SJCRH30 (cell line): ENCODE measurements at places on chromosomes 3 and 15. TPM values are rescaled to one million over a fixed set of nuclear protein-coding genes. Genes with fewer than 3 reads are reported as not detected.

Gene DPPA4
- not detected in 2 replicates for total RNA-seq

Gene TP63
- 0.71 and 1.1 TPM in 2 replicates for total RNA-seq

Gene ZNF774
- total RNA-seq, result 1.1 and 1.8 TPM in 2 replicates

Gene PLSCR2
- not detected in 2 replicates for total RNA-seq

Gene RPL29
- total RNA-seq, result 1,784 and 1,861 TPM in 2 replicates

Gene SLC7A14
- not detected in 2 replicates for total RNA-seq

Gene EPHA3
- 0.94 and 1.1 TPM in 2 replicates for total RNA-seq

Gene SH3GL3
- not detected in 2 replicates for total RNA-seq

Gene ALDH1A3
- total RNA-seq, result 148 and 154 TPM in 2 replicates

Gene UACA
- 30.3 and 47.1 TPM in 2 replicates for total RNA-seq

Gene IL5RA
- total RNA-seq, result not detected in 2 replicates

Gene CFAP100
- total RNA-seq, result not detected in 2 replicates

Gene NANOGP8
- not detected in 2 replicates for total RNA-seq

Gene FOXL2
- 0.42 and 0.89 TPM in 2 replicates for total RNA-seq

Gene KNG1
- total RNA-seq, result not detected in 2 replicates

Gene LRRC31
- not detected in 2 replicates for total RNA-seq

Gene FANCD2OS
- total RNA-seq, result not detected in 2 replicates

Gene LRRC49
- total RNA-seq, result 12.6 and 21.1 TPM in 2 replicates

Gene TRIP4
- total RNA-seq, result 7.0 and 8.8 TPM in 2 replicates

Gene CCR2
- not detected in 2 replicates for total RNA-seq

DNA sequence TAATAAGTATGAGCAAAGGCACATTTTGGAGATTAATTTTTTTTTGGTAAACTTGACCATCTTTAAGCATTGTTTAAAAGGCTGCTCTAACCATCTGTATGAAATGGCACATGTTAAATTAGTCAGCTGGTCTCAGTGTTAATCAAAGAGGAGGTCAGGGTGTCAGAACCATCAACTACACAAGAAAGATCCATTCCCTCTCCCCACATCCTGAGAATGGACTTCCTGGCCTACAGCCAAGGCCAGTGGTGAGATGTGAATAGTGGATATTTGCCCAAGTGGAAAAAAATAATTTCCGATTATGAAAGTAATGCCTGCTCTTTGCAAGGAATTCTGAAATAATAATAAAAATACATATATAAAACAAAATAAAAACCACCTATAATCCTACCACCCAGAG, 641.7 kb downstream of the NR2F2 start:
- DNase-seq, result no peak

DNA sequence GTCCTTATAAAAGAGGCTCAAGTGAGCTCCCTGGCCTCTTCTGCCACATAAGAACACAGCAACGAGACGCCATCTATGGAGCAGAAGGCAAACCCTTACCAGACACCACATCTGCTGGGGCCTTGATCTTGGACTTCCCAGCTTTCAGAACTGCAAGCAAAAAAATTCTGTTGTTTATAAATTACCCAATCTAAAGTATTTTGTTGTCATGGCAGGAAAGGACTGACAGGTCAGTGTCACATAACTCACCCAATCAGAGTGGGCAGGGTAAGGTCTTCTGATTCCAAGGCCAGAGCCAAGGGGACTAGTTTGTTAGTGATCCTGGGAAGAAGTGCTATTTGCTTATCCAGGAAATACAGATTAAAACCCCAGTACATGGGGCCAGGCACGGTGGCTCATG, 98.9 kb downstream of the HMG20A start:
- no peak for DNase-seq

GRCh38 chr3:155517903-155518302, 224.4 kb upstream of the STRIT1 start:
- no peak for DNase-seq

- no peak for DNase-seq
Observed at GRCh38 chr15:75342221-75342620, 4.6 kb upstream of the NEIL1 start.

DNA sequence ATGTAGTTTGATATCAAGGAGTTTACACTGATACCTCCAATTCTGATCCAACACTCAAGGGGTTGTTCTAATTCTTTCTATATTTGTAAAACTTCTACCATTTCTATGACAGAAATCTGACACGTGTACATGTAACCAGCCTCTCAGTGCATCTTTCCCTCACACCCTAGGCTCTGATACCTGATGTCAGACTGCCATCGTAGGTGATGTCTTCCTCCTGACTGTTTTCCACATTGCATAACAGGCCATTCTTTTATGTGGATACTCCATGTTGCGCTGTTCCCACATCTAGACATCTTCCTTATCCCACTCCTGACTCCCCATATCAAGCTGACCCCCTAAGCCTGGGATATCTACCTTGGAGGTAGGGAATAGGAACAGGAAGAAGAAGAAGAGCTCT, 159.1 kb downstream of the FNDC3B start:
- no peak for DNase-seq

DNA sequence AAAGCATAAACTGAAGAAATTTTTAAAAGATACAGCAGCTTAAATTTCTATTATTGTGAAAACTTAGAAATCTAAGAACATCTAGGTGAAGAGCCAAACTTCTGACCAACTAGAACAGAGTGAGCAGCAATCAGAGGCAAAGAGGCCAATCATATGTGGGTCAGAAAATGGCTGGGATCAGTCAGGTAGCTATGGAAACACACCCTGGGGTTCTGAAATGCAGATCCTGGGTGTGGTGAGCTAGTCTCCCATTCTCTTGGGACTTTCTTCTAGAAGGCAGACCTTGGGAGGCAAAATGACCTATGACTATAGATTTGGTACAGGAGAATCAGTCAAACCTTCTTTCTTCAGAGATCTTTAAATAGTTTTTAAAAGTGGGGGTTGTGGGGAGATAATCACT, 385.8 kb downstream of the TBC1D5 start:
- no peak for DNase-seq

DNA sequence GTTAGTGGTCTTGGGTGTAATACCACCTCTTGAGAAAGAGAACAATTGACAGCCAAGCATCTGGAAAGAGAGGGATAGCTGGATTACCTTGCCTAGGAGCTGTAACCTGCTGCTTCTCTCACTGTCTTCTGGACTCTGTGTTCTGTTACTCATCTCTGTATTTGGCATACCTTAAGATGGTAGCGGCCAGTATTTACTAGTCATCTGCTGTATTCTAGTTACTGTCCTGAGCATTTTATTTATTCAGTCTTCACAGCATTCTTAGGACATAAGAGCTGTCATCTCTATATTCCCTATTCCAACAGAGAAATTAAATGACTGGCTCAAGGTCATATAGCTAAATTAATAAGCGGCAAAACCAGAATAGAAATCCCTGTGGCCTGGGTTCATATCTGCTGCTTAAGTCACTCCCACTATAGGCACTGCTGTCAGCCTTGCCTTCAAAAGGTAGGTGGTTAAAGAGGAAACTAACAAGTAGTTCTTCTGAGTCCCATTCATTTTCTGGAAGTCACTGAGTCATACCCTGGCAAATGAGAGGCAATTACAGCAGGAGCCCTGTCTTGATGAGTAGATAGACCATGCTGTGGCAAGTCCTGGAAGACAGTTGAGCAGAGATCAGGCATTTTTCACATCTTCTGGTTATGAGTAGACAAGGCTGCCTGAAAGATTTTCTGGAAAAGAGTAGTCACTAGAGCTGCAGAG, 68.2 kb downstream of the RAB7A start:
- no peak for DNase-seq

- no peak for DNase-seq
Observed at GRCh38 chr3:183265157-183265642, 12.1 kb downstream of the B3GNT5 start.

GRCh38 chr3:7226393-7226792, 365.5 kb downstream of the GRM7 start:
- DNase-seq, result no peak

- DNase-seq, result no peak
Observed at GRCh38 chr3:182244222-182244971, 532.7 kb downstream of the SOX2 start.

GRCh38 chr3:169686874-169687273, 23.4 kb upstream of the MECOM start:
- DNase-seq, result no peak

GRCh38 chr3:37852097-37852496, 9.6 kb upstream of the CTDSPL start:
- no peak for DNase-seq

DNA sequence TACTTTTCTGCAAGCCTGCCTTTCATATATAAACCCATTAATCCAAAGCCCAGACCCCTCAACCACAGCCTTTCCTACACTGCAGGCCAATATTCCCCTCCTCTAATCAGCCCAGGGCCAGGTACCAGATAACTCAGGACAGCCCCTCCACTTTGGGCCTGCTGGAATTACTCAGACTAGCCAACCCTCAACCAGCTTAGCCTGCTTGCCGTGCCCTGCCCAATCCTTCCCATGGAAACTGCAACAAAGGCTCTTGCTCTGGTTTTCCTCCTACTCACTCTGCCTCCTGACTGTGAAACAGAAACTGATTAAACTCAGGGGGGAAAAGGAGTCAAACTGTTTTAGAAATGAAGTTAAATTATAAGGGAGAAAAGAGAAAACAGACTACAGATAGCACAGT, 248.1 kb downstream of the KLF13 start:
- DNase-seq, result no peak

- no peak for DNase-seq
Observed at GRCh38 chr3:29281094-29281343, 148 bp downstream of the RBMS3 start.

GRCh38 chr15:95693917-95694316, 636.6 kb upstream of the NR2F2 start:
- DNase-seq, result peak; percentile 17

DNA sequence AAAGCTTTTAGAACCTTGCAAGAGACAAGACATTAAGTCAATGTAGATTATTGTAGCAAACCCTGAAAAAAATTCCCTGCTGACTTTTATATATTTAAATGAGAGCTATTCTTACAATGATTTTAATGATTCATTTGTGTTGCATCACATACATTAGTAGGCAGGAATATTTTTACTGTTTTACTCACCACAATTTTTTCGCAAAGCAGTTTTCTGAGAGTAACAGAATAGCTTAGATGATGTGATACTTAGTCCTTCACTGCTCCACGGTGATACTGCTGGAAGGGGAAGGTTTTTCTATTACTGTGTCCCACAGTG, 43.9 kb upstream of the CLRN1 start:
- no peak for DNase-seq

DNA sequence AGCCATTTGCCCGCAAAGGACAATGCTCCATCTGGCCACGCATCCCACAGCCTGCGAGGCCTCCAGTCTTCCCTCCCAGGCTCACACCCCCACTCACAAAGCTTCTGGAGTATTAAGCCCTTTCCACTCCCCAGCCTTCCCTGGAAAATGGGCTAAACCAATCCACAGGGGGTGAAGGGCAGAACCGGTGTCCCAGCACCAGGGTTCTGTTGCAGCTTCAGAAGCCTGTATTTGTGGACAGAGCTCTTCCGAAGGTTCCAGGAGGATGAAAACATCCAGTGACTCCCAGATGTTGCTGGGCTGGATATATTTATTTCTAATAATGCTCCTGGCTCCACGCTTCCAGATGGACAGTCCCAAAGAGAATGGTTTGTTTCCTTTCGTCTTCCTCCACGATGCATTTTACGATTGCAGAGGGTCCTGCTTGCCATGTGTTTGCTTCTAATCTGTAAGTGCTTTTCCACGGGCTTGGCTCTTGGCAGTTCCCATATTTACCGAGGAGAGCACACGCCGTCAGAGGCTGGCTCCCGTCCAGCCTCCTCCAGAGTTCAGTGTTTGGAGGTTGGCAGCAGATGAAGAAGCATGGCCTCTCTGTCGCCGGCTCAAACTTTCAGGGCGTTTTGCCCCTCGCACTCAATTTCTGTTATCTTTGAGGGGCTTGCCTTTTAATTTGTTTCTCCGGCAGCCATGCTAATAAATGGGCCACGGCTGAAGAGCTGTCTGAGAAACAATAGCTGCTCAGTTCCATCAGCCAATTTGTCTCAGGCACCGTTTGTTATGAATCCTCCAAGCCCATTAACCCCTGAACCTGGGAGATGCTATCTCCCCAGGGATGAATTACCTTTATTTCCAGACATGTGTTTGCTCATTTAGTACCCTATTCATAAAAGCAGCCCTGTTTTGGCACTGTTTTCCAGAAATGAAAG, 367.9 kb upstream of the PROK2 start:
- peak; percentile 44 for DNase-seq

DNA sequence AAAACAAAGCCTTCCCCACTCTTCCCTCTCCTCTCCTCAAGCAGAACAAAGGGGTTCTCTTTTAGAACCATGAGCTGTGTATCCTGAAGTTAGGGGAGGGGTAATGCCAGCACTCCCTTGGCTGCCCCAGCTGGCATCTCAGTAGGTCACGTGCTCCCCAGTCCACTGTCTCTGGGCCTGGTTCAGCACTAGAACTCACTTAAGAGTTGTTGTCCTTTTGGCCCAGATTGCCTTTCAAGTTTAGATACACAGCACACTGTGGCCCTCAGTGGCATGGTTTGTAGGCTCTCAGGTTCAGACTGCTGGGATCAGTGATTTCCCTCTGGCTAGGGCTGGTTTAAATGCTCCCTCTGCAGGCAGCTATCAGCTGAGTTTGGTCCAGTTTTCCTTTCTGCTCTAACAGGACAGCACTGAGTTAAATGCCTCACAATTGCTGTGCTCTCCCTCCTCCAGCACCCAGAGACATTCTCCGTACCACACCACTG, 188.4 kb upstream of the ST8SIA2 start:
- DNase-seq, result no peak

DNA sequence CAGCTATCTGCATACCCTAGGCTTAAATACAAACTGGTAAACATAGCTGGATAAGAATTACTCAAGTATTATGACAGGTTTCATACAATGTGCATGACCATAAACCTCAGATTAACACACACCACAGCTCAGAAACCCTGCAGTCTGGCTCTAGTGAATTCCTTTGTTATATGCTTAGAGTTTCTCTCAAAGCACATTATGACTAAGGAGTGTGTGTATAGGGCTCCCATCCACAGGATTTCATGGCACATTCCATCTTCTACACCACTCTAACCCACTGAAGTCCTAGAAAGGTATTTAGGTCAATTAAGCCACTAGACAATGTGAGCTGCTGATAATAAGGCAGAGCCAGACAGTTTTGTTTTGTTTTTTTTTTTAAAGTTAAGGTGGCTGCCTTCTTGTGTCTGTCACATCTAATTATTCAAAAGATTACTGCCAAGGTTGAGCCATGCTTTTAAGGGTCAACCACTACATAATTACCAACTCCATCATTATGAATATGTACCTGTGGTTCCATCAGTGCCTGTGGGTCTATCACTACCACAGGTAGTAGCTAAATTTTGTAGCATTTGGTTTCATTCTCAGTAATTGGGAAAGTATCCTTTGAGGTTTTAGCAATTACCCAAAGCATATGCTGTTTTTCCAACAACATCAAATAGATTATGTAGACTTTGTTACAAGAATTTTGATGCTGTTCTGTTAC, 107.0 kb downstream of the ALCAM start:
- no peak for DNase-seq

- no peak for DNase-seq
Observed at GRCh38 chr3:41317718-41318117, 118.4 kb downstream of the CTNNB1 start.

GRCh38 chr15:78130466-78131294, 565 bp downstream of the CIB2 start:
- no peak for DNase-seq

- DNase-seq, result no peak
Observed at GRCh38 chr3:13282358-13282985, 137.7 kb downstream of the NUP210 start.

- DNase-seq, result no peak
Observed at GRCh38 chr3:47605652-47606051, 27.0 kb upstream of the CSPG5 start.

- no peak for DNase-seq
Observed at GRCh38 chr3:152113992-152114651, 154.6 kb upstream of the MBNL1 start.
